ENCODE measurements at places on chromosomes 7 and 10.

GRCh38 chr10:93542358-93542791 is 24.1 kb upstream of the FFAR4 start:
- DNase-seq, result no peak

DNA sequence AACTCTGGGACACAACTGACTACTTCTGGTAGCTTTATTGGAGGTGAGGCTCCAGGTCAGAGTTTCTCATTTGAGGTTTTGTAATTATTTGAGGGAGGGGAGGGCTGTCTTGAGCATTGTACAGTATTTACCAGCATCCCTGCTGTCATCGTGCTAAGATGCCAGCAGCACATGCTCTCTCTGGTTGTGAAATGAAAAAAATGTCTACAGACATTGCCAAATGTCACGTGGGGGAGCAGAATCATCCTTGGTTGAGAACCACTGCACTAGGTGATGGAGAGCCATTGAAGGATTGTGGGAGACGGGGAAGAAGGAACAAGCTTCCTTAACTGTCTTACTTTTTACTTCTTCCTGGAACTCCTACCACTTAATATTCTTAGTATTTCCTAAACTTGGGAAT is 5.0 kb downstream of the SEPTIN7 start:
- DNase-seq, result no peak

- DNase-seq, result no peak
Observed at GRCh38 chr10:132028706-132029105, 37.0 kb upstream of the JAKMIP3 start.

- DNase-seq, result no peak
Observed at GRCh38 chr10:69334302-69335062, 56.2 kb downstream of the HK1 start.

DNA sequence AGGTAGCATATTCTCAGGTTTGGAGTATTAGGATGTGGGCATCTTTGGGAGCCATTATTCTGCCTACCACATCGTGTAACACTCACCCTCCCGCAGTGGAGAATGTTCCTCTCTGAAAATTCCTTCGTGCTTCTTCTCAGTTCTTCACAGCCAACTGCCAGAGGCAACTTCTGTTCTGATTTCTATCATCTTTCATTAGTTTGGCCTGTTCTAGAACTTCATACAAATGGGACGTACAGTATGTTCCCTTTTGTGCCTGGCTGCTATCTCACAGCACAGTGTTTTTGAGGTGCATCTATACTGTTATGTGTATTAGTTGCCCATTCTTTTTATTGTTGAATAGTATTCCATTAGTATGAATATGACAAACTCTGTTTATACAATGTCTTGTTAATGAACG is 8.9 kb upstream of the SLC26A3 start:
- no peak for DNase-seq

- no peak for DNase-seq
Observed at GRCh38 chr7:100532165-100533022, 6.6 kb upstream of the AGFG2 start.

DNA sequence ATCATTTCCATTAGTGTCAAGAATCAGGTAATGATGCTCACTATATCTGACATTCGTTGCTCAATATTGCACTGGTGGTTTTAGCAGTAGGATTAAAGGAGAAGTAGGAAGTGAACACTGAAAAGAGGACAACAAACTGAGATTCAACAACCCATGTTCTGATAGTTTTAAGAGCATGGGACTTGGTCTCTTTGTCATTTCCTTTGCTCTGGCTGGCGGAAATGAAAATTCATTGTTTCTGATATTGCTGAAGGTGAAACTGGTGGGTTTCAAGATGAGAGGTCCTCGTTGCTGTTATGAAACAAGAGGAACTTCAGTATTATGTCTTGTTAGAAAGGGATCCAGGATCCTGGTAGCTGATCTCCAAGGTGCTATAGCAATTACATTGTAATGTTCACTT is 129.0 kb downstream of the DNAH11 start:
- DNase-seq, result no peak

DNA sequence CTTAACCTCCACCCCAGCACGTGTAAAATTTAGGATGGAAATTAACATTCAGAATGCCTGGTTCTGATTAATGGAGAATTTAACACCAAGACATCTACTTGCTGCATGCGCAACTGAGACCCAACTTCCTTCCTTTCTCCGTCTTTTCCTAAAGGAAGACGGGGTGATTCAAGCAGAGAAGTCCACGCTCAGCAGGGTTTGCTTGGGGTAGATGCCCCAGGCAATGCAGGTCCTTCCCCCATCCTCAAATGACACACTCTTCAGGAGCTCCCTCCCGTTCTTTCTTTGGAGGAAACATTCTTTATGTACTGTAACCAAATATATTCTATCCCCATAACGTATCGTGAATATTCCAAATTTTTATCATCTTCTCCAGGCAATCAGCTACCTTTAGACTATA is 47.0 kb downstream of the FAM171A1 start:
- DNase-seq, result no peak

- no peak for DNase-seq
Observed at GRCh38 chr7:17600340-17600752, 301.9 kb downstream of the AHR start.

DNA sequence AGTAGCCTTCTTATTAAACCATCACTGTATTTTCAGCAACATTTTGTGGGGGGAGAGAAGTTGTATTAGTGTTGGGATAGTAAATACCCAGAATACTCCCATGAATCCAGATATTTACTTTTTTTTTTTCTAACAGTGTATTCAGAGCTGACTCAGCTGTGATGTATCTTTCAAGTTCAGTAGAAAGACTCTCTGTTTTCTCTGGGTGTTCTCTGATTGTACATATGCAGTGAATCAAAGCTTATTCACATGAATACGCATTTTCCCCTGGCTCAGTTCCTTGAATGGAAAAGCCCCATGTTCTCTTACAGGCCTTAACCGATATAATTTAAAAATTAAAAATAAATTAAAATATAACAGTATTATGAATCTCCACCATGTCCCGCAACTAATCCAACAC is 1.3 kb downstream of the TFPI2 start:
- DNase-seq, result no peak

Measured in HCT116 (cell line).